ENCODE measurements at places on chromosomes 7 and 10.
A peak's percentile ranks its signal among the peaks of the same experiment; 100 is the strongest.

GRCh38 chr7:34949361-34949760 lies 87.9 kb downstream of the DPY19L1 start:
- DNase-seq, result no peak

DNA sequence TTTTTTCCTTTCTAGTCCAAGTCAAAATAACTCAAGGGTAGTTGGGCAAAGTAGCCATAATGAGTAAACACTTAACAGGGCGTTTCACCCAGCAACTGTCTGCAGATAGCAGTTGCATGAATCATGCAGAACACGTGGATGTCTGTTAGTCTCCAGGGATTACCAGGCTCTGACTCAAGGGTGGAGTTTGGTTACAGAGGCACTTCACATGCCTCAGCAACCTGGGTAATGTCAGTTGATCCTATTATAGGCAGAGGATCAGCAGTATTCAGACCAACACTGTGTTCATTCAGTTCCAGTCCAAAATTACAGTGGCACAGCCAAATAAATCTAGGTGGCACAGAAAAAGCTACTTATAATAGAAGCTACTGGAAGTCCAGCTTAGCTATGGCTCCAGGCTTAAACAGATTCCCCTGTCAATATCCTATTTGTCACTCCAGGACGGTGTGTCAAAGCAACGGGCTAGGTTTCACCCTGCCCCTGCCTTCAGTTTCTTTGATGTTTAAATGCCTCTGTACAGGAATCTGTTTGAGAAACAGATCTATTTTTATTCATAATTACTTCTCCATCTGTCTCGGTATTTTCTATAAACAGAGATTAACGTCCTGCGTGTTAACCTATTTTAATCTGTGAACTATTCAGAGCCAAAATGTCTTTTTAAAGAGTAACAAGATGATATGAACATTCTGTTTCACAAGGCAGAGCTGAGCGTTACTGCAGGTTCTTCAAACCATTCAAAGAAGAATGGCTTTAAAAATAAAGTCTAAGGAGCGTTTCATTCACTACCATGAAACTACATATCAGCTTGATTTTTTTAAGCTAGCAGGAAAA lies 162.6 kb upstream of the AKR1E2 start:
- DNase-seq, result peak; percentile 98

- DNase-seq, result no peak
Observed at GRCh38 chr10:31069411-31069810, 37.7 kb upstream of the ZNF438 start.

DNA sequence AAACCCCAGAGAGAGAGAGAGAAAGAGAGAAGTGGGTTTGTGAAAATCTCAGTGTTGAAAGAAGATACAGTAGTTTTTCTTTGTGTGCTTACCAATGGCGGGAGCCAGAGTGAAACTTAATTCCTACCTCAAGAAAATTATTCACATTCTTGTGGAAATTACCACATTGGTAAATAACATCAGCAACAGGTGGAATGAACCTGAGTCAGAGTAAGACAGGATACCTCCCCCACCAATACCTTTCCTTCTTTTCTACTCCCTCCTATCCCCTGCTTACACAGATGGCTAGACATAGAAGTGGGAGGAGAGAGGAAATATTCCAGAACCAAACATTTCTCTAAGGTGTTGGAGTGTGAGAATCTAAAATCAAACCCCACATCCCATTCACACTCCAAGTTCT lies 793.9 kb downstream of the SORCS3 start:
- DNase-seq, result no peak

DNA sequence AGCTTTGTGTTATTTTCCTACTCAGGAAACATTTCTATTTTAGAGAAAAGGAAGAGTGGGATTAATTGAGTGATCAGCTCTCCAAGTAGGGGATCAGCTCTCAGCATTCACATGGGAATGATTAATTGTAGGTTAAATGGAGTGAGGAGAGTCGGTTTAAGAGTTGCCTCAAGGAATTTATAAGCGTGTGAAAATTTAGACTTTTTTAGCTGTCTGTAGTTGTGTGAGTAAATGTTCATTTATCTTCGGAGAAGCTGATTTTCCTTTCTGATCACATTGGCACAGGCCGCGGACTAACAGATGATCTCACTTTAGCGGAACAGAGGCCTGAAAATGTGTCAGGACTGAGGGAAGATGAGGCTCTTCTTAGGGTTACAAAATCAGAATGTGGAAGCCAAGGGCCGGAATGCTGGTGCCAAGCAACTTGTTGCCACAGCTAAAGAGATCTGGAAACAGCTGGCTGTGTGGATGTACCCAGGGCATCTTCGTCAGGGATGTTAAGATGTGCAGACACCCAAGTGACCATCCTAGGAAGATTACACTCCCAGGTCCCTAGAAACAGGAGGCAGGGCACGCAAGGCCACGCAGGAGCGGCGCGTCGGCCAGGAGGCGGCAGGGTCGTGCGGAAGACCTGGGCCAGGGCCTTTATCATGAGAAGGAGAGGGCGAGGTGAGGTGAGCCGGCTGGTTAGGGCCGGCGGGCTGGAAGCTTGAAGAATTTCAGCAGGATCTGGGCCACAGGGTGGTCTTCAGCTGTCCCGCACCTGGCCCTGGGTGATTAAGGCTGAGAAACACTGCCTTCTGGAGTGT lies 35.1 kb upstream of the TTYH3 start:
- DNase-seq, result no peak

- DNase-seq, result peak; percentile 75
Observed at GRCh38 chr7:128737867-128738385, 1.2 kb upstream of the CALU start.

- no peak for DNase-seq
Observed at GRCh38 chr7:69947998-69948397, 349.7 kb downstream of the AUTS2 start.

- no peak for DNase-seq
Observed at GRCh38 chr10:131743190-131744151, 157.3 kb upstream of the PPP2R2D start.

- no peak for DNase-seq
Observed at GRCh38 chr7:133718131-133718530, 409.0 kb upstream of the LRGUK start.

DNA sequence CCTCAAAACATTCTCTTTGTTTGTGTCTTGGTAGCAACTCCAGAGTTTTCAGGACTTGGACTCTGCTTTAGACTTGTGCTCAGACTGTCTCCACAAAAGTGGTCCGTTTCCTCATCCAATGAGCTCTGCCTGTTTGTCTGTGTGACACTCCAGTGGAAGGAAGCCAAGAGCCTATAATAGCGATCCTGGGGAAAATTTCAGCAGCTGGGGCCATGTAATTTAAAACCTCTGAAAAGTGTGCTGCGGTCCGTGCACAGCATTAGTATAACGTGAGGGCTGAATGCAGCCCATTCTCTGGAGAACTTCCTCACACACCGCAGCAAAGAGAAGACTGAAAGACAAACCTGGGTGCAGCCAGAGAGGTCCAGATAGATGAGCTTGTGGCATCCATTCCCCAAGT lies at the start of gene LRRC17:
LRRC17 (plus strand) TSS at position 259 of the 400 bp plus-strand sequence. CDS start 20,914 bp downstream, outside the sequence.
- DNase-seq, result no peak

DNA sequence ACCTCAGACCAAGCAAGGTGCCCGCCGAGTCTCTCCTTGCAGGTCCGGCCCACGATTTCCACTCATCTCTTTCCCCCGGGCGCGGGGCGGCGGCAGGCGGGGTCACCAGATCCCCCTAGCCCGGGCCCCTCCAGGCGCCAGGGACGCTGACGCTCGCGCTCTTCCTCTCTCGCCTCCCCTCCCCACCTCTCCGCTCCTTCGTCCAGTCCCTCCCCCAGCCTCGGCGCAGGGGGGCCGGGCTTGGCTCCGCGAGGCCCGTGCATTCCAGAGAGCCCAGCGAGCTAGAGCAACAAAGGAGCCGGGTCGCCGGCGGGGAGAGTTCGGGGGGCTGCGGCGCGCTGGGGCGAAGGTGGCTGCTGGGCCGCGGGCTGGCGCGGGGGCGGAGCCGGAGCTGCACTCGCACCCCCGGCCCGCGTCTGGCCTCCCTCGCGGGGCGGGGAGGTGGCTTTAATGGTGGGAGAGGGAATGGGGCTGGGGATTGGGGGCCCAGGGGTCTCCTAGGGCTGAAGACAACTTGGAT lies at the start of gene SMO:
SMO (plus strand) TSS at position 262 of the 520 bp plus-strand sequence. CDS start 519 bp downstream, outside the sequence.
- DNase-seq, result no peak

- no peak for DNase-seq
Observed at GRCh38 chr10:126314863-126315493, 73.3 kb downstream of the ADAM12 start.

DNA sequence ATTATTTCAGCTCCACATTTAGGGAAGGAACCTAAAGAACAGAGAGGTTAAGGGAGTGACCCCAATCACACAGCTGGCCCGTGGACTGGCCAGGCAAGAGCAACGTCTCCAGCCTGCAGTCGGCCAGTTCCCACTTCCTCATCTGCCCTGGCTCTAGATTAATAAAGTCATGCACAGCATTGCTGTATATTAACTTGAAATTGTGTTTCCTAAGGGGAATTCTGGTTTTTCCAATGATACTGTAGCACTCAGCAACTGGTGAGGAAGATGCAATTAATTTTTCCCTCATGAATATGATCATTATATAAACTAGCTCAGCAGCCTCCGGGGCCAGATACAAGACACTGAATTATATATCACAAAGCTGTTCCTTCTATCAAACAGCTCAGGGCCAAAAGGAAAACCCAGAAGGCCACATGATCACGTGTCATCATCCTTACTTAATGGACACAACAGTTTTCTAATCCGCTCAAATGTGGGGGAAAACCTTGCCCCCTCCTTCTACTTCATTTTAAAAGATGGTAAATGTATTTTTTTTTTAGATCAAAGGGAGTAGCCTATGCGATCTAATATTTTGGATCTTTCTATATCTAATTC lies 295.3 kb upstream of the PRKCQ start:
- DNase-seq, result no peak

- no peak for DNase-seq
Observed at GRCh38 chr7:105452085-105452484, 63.4 kb upstream of the SRPK2 start.

DNA sequence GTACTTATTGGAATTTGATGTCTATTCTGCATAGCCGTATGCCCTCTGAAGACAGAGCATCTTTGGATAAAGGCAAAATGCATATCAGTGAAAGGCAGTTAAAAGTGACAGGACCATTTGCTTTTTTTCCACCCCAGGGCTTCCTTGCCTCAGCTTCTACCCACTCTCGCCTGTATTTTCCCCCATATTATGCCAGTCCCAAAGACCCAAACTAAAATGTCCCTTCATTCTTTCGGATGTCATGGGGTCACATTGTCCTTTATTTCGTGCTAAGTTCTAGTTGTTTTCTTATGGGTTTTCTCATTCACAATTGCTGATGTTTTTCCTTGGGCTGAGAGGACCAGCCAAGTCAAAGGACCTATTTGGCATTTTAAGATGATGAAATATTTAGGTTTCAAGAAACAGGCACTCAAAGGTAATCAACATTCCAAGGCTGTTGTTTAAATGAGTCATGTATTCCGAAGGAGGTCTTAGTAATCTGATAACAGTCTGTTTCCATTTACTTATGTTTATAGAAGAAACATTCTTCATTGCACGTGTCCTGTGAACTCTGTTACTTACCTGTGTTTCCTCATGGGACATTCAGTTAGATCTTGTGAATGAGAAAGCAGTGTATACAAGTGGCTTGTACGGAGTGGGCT lies 74.1 kb downstream of the DNAH11 start:
- DNase-seq, result no peak

GRCh38 chr7:44849259-44849884 lies 1.5 kb upstream of the H2AZ2 start:
- DNase-seq, result no peak

DNA sequence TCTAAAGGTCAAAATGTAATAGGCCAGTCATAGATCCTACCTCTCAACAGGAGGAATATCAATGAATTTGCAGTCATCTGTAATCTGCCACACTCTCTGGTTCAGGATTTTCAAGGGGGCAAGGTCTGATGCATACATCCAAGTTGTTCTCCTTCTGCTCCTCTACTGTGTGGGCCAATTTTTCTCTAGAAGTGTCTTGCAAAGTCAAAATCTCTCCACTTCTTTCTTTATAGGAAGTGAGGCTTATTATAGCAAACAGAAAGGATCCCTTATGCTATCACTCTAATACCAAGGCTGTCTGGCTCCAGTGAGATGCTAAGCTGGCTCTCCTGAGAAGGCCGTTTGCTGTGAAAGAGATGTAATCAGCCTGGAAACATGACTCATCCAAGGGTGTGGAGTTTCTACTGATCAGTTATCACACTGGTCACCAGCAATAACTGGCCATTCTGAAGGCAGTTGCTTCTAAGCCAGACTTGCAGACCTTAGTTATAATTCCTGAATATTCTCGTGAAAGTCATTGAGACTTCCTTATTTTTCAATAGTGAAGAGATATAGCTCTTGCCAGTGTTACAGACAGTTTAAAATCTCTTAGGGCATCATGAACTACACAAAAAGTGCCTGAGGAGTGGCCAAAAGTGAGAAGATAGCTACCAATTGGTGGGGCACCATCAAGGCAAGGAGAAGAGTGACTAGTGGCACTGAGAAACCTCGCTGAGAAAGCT lies 43.2 kb upstream of the LRGUK start:
- no peak for DNase-seq

- peak; percentile 34 for DNase-seq
Observed at GRCh38 chr7:99949645-99950228, 20.3 kb upstream of the GJC3 start.

DNA sequence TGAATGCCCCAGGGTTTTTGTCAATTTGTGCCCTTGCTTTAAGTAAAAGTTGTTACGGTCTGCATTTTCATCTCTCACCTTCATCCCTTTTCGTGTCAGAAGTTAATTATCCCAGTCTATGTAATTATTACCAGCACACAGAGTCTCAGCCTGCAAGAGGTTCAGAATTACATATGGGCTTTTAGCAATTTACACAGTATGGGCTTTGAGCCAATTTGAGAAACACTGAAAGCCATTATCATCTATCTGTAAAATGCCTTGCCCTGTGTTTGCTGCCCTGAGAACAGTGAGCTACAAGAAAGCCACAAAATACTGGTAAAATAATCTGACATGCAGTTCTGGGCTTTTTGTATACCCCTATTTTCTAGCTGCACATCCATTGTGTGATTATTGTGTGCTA lies 125.6 kb upstream of the STEAP4 start:
- no peak for DNase-seq

- DNase-seq, result no peak
Observed at GRCh38 chr7:140249036-140249806, 72.4 kb upstream of the KDM7A start.

- DNase-seq, result no peak
Observed at GRCh38 chr10:31832261-31832660, 96.4 kb downstream of the ARHGAP12 start.

Measured in RKO (cell line).